ENCODE measurements at places on chromosomes 1 and 21.

- DNase-seq: no peak
Measured at GRCh38 chr1:1283821-1284220, 3.6 kb downstream of the SCNN1D start.

DNA sequence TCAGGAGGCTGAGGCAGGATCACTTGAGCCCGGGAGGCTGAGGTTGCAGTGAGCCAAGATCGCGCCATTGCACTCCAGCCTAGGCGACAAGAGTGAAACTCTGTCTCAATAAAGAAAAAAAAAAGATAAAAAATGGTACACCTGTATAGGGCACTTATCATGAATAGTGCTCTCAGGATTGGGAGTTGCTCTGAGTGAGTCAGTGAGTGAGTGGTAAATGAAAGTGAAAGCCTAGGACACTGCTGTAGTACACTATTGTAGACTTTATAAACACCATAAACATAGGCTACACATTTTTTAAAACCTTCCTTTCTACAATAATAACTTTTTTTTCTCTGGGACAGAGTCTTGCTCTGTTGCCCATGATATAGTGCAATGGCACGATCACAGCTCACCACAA lies 16.8 kb downstream of the PHTF1 start:
- DNase-seq: peak; percentile 30

GRCh38 chr21:42638266-42638863 lies 15.1 kb upstream of the PDE9A start:
- no peak for DNase-seq

GRCh38 chr1:17892225-17892624 lies 137.1 kb downstream of the ACTL8 start:
- DNase-seq: no peak

DNA sequence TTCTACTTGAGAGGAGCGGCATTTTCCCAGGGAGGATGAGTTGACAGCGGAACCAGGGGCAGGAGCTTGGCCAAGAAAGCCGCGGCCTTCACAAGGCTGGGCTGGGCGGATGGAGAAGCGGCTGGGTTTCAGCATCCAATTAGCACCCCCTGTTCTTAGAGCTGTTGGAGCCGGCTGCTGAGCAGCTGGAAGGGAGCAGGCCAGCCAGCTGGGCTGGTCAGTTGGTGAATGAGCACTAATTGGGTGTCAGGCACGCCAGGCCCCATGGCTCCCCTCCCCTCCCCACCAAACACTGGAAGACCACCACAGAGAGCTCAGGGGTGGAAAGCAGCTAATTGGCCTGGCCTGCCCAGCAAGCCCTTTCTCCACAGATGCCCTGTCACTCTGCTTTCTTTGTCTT lies 245.6 kb downstream of the RRAGC start:
- DNase-seq: no peak

DNA sequence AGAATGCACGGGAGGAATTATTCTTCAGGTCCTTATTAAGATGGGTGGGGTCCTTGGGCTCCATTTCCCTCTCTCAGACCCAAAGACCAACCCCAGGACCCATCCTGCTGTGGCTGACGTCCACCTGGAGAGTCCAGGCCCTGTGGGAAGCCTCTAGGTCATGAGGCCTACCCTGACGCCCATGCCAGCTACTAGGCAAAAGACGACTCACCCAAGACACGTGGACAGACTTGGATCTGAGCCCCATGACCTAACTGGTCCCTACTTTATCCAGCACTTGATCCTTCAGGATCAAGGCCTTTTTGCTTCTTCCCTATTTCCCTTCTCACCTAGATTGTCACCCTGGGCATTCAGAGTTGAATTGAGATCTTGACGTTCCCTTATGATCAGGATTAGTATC lies 56.0 kb upstream of the CASZ1 start:
- no peak for DNase-seq

DNA sequence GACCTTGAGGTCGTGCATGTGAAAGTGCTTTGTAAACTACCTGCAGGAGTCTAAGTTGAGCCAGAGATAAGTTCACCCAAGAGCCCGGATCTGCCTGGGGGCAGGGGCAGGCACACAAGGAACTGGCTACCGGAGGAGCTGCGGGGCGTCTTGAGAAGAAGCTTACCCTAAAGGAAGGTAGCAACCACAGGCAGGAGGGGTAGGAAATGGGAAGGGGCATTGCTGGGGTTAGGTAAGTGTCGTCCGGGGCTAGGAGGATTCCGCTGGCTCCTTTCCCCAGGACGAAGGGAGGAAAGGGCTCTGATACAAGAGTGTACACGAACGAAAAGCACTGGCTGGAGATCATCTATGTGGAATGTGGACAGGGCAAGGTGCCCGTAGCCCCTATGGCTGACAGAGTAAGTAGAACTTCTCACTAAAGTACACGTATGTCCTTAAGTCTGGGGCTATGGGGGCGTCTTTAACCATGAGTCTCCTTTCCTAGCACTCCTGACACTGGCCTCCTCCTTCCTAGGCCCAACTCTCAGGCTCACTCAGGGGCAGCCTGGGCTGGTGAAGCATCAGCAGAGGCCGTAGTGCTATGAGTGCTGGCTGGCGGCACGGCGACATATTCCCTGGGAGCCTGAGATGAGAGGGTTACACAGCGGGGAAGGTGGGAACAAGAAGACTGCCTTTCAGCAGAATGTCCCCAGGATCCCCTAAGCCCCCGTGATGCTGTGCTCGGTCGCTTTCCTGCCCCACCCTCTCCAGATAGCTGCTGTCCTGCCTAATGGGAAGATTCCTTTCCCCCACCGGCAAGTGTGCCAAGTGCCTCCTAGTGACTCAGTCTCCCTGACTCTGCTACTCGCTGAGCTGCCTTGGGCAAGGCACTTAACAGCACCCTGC lies 9.1 kb upstream of the GALNT2 start:
- DNase-seq: no peak

DNA sequence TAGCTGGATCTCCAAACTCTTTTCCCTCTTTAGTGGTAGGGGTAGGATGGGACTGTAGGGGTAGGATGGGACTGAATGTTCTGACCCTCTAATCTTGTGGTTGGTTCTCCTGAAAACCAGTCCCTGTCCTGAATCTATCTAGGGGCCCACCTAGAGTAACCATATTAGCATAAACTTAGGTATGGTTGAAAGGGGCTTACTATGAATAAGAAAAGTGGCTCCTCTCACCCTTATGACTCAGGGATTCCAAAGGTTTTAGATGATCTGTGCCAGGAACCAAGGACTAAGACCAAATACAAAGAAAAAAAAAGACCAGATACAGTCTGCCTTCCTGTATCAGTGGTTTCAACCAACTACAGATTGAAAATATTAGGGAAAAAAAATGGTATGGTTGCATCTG lies 28.9 kb downstream of the RNF2 start:
- peak; percentile 17 for DNase-seq

DNA sequence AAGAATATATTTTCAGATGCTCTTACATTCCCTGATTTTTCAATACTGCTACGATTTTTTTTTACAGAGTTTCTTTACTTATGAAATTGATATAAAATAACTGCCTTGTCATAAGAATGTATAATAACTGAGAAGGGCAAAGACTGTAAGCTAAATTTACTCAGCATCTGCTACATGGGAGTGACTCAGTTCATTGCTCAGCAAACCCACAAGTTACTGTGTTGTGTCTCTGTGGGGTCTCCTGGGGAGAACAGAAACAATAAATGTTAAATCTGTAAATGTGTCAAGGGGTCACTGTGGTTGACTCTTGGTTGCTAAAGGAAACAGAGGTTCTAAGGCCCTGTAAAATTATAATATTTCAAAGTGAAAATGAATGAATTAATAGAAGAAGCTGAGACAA lies 210.3 kb upstream of the CACYBP start:
- peak; percentile 60 for DNase-seq

GRCh38 chr1:88514544-88515060 lies 169.5 kb upstream of the PKN2 start:
- no peak for DNase-seq

- no peak for DNase-seq
Measured at GRCh38 chr21:29834617-29835016, 105.2 kb downstream of the GRIK1 start.

DNA sequence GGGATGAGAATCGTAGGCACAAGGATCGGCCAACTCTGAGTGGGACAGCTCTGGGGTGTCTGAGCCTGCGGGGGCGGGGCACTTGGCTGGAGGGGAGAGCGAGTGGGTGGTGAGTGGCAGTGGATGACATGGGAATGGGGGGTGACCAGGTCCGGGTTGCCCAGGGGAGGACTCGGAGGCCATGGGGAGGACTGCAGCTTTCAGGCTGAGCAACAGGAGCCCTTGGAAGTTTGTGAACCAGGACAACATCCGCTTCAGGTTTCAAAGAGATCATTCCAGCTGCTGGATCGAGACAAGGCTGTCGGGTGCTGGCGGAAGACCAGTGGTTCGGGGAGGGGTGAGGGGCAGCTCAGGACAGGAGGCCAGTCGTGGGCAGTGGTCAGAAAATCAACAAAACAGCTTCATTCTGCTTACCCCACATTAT lies 124.4 kb upstream of the IRF2BP2 start:
- DNase-seq: no peak

DNA sequence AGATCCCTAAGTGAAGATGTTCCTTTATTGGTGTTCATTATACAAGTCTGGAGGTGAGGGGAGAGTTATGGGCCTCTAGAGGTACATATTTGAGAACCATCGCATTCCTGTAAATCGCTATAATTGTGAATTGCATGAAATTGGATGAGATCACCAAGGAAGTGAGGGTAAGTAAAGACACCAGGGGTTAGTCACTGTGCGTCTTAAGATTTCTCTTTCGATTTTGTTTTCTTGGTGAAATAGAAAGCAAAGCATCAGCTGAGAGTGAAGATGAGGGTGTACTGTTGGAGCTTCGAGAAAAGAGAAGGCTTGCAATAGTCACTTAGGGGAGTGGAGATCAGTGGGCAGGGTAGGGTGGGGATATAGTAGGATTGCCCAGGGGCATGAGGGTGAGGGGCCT lies 82.1 kb downstream of the RAVER2 start:
- no peak for DNase-seq

- no peak for DNase-seq
Measured at GRCh38 chr1:87132284-87132870, 196.3 kb upstream of the LMO4 start.

GRCh38 chr21:32916522-32917099 lies 109.1 kb upstream of the OLIG2 start:
- no peak for DNase-seq

DNA sequence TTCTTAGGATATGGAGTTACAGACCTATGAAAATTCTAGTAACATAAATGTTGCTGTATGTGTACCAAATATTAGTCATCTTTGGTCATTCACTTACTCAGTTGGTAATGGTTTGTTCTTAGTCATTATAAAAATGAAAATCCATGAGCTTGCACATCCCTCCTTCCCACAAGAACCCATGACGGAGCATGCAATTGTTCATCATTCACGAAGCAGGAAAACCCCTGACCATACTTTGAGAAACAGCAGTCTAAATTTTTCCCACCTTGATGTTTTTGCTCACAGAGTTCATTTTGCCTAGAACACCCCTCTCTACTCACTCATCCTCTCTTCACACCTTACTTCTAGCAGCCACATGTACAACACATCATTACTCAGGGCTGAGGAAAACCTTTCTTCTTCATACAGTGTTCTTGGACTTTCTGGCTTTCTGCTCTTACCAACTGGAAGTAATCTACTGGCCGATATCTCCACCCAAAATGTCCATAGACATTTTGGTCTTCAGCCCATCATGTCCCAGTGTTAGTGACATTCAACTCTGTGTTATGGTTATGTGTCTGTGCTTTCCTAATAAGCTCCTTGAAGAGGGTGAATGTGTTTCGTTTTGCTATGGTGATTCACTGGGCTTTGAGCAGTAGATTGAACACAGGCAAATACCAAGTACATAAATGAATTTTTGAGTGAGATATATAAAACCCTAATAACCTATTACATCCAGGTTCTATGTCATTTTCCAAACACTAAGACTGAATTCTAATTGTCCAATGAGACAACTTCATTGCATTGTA lies 189.9 kb downstream of the ZC3H11B start:
- no peak for DNase-seq

DNA sequence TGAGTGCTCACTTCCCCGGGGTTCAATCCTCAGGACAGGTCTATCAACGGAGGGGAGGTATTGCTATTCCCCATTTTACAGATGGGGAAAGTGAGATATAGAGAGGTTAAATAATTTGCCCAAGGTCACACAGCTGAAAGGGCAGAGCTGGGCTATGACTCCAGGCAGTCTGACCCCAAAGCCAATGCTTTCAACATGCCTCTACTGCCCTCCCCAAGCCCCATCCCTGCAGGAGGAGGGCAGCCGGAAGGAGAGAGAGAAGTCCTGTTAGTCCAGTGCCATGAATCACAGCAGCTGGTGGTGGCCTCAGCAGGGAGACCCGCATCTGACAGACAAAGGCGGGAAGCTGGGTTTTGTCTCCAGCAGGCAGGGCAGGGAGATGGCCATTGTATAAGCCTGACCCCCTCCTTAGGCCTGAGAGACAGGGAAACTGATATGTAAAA lies 20.0 kb upstream of the CLIC4 start:
- peak; percentile 85 for DNase-seq

DNA sequence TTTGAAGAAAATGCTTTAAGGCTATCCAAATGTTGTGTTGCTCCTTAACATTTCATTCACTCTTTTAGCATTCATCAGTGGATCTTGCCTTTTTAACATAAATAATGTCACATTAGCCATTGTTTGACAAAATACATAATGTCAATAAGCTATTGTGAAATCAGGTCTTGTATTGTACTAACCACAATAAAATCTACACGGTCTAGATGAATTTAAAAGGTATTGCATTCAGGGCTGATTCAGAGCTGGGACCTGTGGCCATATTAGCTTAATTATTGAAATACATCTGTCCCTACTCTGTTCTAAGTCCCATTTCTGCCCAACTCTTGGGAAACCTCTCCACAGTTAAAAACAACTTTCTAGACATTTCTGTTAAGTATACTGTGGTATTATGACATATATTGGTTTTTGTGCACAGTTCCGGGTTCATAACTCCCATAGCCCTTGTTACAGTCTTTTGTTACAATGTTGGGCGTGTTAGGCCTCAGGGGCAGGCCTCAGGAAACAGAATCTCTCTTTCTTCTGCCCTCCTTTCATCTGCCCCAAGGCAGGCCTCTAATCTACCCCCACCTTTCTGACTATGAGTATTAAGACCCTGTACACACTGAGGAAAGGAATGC lies 44.7 kb upstream of the CITED4 start:
- no peak for DNase-seq

GRCh38 chr1:211895126-211895759 lies 64.7 kb upstream of the LPGAT1 start:
- DNase-seq: no peak

- DNase-seq: peak; percentile 30
Measured at GRCh38 chr1:174996476-174996875, 3.3 kb upstream of the CACYBP start.

All from mesenchymal stem cell (in vitro differentiated cells and primary cell).